NCI-H1417 treated with DMSO at 0.1 percent for 48 hours (cell line): ENCODE measurements at places on chromosomes 1 and 21.

GRCh38 chr1:14666962-14667650 is 68.6 kb downstream of the KAZN start:
- DNase-seq, result no peak

DNA sequence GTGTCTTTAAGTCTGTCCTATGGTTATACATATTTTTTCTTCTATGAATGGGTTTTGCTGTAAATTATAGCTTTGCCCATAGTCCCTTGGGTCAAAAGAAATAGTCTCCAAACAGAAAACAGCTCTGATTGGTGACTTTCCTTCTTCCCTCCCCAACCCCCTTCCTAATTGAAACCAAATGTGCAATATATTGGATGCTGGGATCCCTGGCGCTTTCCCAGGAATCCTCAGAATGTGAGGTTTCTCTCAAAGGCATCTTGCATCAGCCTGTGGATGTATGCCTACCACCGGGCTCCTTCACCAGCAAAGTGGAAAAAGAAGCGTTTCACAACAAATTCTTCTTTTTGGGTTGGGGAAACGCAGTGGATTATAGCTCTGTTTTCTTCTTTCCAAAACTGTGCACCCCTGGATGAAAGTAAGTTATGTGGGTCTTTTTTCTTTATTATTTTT is at the start of gene DDR2:
Gene DDR2, plus strand, starts transcription at position 248 of the 450 bp plus-strand sequence. CDS start 86,600 bp downstream, outside the sequence.
- DNase-seq, result no peak

DNA sequence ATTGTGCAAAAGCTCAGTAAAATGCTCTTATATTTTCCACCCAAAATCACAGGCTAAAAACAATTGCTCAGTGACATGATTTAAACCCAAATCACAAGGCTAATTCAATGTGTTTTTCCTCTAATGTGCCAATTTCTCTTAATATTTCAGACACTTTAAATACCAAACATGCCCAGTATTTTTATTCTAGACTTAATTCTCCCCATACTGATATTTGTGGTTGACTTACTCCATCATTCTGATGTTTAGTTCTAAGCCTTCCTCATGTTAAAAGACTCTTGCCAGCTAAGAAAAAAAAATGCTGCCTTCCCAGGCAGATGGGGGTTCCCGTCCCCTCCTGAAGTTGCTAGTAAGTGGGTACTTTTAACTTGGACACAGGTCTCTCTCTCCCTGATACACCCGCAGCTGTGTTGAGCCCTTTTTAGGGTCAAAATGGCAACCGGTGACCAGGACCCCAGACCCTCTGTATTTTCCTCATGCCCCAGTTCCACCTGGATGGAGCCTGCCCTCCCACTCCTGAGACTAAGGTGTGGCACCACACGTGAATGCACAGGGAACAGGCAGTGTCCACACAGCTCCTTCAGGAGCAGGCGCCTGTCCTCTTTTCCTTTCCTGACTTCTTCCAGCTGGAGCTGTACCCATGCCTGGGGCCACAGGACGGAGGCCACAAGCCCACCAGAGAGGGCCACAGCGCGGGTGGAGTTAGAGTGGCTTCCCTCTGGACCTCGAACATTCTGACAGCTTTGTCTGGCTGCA is 118.9 kb downstream of the RIPK4 start:
- DNase-seq, result no peak

DNA sequence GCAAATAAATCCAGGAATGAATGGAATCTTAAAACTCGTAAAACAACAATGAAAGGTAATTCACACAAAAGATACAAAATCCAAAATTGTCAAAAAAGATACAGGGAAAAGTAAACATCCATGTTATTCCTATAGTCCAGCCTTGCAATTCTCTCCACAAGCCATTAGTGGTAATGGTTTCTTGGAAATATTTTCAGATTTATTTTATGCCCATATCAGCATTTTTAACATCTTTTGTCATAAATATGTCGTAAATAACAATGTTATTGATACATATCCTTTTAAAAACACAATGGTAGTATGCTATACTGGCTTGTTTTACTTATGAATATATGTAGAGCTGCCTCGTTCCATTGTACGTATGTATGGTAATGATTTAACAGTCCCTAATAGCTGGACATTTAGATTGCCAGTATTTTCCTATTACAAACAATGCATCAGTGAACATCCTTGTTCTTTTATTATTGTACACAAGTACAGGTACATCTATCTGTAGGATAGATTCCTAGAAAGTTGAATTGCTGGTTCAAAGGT is 30.6 kb downstream of the DNTTIP2 start:
- DNase-seq, result no peak

- DNase-seq, result no peak
Observed at GRCh38 chr1:154501423-154502065, 475 bp upstream of the TDRD10 start.

DNA sequence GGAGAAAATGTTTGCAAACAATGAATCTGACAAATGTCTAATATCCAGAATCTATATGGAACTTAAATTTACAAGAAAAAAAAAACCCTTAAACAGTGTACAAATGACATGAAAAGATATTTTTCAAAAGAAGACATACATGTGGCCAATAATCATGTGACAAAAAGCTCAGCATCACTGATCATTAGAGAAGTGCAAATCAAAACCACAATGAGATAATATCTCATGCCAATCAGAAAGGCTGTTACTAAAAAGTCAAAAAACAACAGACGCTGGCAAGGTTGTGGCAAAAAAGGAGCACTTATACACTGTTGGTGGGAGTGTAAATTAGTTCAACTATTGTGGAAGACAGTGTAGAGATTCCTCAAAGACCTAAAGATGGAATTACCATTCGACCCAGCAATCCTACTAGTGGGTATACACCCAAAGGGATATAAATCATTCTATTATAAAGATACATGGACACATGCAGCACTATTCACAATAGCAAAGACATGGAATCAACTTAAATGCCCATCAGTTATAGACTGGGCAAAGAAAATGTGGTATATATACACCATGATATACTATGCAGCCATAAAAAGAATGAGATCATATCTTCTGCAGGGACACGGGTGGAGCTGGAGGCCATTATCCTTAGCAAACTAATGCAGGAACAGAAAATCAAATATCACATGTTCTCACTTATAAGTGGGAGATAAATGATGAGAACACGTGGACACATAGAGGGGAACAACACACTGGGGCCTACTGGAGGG is 123.2 kb downstream of the PTPRC start:
- DNase-seq, result no peak

GRCh38 chr1:181345146-181345545 is 138.2 kb upstream of the CACNA1E start:
- no peak for DNase-seq

- no peak for DNase-seq
Observed at GRCh38 chr1:40872276-40872675, 10.1 kb upstream of the CITED4 start.

GRCh38 chr1:42333662-42334239 is 1.3 kb downstream of the FOXJ3 start:
- no peak for DNase-seq

DNA sequence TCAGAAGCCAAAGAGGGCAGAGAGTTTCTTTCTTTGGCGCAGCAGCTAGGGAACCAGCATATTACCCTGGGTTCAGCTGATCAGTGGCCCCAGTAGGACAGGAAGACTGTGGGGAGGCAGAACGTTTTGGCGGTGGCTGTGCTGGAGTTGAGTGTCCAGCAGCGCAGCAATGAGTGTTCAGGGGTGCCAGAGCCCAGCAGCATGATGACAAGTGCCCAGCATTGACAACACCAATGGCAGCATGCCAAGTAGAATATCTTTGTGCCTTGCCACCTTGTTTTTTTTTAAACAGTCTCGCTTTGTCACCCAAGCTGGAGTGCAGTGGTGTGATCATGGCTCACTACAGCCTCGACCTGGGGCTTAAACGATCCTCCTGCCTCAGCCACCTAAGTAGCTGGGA is 106.7 kb upstream of the CDC42BPA start:
- no peak for DNase-seq

DNA sequence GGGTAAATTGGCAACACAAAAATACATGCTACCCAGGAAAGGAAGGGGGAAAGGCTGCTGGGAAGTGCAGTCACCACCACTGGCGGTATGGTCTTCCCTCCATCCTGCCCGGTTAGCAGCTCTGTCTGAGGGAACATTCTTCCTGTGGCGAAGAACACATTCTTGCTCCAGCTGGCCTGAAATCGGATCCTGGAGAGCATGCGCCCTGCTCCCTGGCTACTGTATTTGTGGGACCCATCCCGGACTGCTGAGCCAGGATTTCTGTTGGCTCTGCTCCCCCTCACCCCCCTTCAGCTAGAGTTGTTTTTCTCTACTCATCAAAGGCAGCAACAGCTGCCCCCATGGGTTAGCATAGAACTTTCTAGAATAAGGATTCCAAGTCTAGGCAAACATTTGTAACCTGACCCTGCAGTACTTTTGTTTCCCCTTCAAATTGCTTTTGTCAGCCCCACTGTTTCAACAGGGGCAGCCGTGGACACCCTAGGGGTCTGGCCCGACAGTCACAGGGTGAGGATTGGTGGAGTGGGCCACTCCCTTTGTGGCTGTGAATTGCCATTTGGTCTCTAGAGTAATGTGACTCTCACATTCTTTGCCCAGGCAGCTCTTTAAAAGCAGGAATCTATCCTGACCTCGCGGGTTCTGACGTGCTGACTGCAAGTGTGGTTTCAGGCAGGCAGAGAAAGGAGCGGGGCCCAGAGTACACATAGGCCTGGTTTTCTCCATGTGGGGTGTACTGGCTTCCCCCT is 157.7 kb downstream of the TOMM20 start:
- DNase-seq, result no peak

DNA sequence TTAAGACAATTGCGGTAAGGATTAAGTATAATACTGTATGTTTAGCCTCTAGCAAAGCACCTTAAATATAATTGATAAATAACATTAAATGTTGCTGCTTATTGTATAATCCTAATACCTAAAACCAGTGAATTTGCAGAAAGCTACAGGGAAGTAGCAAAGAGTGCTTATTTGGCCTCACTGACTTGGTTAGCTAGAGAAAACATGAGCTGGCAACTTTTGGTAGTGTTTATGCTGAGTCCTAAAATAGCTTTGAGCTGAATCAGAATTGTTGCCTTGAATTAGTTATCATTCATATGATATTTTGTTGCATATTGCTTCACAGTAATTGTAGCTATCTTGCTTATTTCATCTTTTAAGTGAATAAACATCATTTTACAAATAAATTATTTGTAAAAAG is 3.5 kb downstream of the TRIM67 start:
- DNase-seq, result no peak

- DNase-seq, result no peak
Observed at GRCh38 chr1:37813529-37814145, 5.6 kb upstream of the YRDC start.

GRCh38 chr21:18443085-18443484 is 39.5 kb upstream of the TMPRSS15 start:
- peak; percentile 32 for DNase-seq

DNA sequence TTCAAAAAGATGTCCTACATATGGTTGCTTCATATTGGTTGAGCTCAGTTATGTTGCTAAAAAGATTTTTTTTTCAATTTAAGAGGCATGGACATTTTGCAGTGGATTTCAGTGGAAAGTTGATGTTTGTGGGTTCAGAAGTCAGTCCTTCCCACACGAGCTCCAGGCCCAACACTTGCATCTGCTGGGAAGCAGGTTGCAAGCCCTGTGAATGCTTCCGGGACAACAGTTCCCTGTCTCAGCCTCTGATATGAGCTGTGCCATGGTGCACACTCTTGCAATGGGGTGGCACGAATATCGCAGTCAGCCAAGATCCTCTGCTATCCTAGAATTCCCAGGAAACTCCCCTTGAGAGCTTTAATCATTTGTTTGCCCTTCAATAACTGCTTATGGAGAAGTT is 30.3 kb upstream of the ABCG1 start:
- DNase-seq, result no peak

DNA sequence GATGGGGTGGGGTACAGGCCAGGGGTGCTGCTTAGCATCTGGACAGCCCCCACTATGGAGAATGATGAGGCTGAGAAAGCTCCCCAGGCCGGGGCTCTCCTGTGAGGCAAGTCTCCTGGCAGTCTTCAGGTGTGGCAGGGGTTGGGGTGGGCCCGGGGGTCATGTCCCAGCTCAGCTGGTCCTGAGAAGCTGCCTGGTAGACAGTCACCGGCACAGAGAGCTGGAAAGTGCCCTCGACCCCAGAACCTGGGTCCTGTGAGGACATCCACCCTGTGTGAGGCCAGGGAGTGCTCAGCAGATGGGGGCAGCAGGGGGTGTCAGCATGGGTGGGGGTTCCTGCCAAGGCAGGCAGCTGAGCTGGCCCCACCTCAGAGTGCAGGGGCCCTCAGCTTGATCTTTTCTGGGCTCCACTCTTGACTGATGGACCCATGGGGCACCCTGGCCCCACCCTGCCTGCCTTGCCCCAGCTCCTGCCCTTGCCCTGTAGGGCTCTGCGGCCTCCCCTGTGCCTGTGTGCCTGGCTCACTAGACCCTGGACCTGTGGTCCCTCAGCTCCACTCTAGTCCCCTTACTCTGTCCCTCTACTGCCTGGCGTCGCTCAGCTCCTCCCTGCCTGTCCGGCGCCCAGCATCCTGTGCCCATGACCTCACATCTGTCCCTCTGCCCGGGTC is 5.8 kb downstream of the IBA57 start:
- no peak for DNase-seq

- no peak for DNase-seq
Observed at GRCh38 chr1:44315521-44315920, 39.5 kb downstream of the ERI3 start.

DNA sequence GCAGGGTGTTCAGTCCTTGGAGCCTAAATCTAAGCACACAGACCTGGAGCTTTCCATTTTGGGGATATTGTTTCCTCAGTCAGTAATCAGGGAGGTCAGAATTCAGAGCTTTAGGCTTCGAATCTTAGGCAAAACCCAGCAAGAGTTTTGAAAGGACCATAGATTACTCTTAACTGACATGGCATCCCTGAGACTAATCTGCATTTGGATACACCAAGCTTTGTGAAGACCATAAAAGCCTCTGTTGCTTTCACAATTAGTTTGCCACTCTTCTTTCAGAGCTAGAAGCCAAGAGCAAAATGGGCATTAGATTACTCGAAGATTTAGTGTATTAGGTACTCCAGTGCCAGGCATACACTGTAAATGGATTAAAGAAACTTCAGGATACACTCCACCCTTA is 131.8 kb upstream of the GREM2 start:
- DNase-seq, result no peak
